GM12864 (cell line): ENCODE measurements at places on chromosomes 12 and 14.

GRCh38 chr14:100159865-100160533 lies 554 bp upstream of the DEGS2 start:
- DNase-seq, result no peak

GRCh38 chr12:21984375-21984774 lies 43.1 kb upstream of the ABCC9 start:
- no peak for DNase-seq

- DNase-seq, result no peak
Observed at GRCh38 chr12:61254225-61254624, 1006.0 kb upstream of the USP15 start.

- no peak for DNase-seq
Observed at GRCh38 chr12:30813525-30814294, 59.0 kb upstream of the CAPRIN2 start.

GRCh38 chr14:54762296-54762695 lies 140.3 kb downstream of the GCH1 start:
- DNase-seq, result no peak

GRCh38 chr12:20314328-20314727 lies 54.0 kb upstream of the PDE3A start:
- no peak for DNase-seq

DNA sequence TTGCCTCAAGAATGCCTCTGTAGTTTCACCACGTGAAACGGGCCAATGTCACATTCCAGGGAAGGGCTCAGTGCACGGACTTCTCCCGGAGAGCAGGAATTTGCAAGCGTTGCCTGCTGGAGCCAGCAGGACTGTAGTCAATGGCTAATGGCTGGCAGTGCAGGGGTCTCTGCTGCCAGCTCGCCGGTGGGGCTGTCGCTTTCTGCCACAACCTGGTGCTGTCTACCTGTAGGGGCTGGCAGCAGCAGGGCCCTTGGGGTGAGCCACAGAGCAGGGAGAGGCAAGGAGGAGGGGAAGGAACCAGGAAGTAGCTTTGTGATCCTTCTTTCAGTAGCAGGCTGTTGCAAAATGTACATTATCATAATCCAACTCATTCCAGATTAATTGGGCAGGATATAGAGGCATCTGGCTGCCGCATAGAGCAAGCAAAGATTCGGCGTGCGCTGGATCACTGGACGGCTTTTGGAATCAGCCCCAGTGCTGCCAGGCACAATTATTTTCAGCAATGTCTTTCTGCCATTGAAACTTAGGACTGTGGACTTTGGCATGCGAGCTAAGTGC lies 114.1 kb downstream of the PAPOLA start:
- no peak for DNase-seq

DNA sequence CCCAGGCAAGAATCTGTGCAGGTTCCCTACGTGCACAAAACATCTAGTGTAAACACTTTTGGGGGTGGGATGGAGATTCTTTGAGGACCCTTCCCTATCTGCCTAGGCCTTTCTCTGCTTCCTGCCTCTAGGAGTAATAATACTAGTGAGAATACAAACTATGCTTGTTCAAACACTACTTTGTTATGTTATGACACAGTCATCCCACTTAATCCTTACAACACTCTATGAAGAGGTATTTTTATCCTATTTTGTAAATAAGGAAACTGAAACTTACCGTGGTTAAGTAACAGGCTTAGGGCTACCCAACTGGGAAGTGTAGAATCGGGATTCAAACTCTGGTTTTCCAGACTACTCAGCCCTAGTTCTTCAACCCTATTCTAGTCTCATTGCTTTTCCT lies 96.5 kb downstream of the KCNA5 start:
- DNase-seq, result no peak

DNA sequence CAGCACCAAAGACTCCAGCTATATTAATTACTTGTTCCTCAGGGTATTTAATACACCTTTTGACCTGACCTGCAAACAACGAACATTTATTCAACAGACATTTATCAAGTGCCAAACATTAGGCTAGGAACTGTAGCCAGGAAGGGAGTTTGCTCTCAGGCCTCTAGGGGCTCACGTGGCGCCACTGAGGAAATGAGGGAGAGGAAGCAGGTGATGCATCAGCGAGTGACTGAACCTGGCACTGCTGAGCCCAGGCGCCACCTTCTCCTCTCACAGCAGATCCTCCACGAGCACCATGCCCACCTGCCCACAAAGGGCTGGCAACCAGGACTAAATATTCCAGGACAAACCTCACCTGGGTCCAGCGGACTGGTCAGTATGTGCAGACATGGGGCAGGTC lies 50.2 kb downstream of the SETD3 start:
- DNase-seq, result no peak

GRCh38 chr12:108214486-108214885 lies 85.4 kb downstream of the WSCD2 start:
- DNase-seq, result no peak

- DNase-seq, result no peak
Observed at GRCh38 chr12:121516437-121517011, 64.3 kb downstream of the KDM2B start.

GRCh38 chr12:14138495-14138894 lies 157.1 kb upstream of the GRIN2B start:
- no peak for DNase-seq

- DNase-seq, result no peak
Observed at GRCh38 chr14:54797556-54797955, 105.1 kb downstream of the GCH1 start.

DNA sequence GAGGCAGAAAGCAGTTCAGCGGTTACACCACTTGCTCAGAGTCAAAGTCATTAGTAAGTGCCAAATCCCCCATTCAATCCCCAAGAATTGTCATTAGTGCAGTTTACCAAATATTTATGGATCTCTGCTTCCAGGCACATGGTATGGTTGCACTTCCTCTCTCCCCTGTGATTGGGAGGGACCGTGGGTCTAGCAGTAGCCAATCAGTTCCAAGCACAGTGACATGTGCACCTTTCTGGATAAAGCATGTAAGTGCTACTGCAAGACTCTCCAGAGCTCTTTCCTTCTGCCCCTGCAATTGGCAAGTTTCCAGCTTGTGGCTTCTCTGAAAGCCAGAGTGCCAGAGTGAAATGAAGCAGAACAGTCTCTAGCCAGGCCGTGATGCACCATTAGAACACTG lies 85.3 kb upstream of the FLRT2 start:
- DNase-seq, result no peak

GRCh38 chr14:50859296-50859624 lies 12.6 kb upstream of the ABHD12B start:
- no peak for DNase-seq

- no peak for DNase-seq
Observed at GRCh38 chr12:74108729-74109128, 428.9 kb upstream of the ATXN7L3B start.

- no peak for DNase-seq
Observed at GRCh38 chr12:93846936-93847516, 169.9 kb downstream of the CRADD start.

GRCh38 chr14:50874757-50875156 lies 2.9 kb downstream of the ABHD12B start:
- no peak for DNase-seq

- DNase-seq, result no peak
Observed at GRCh38 chr14:50059763-50060616, 56.4 kb downstream of the VCPKMT start.

GRCh38 chr14:68458840-68459469 lies 333.9 kb downstream of the ZFP36L1 start:
- no peak for DNase-seq

DNA sequence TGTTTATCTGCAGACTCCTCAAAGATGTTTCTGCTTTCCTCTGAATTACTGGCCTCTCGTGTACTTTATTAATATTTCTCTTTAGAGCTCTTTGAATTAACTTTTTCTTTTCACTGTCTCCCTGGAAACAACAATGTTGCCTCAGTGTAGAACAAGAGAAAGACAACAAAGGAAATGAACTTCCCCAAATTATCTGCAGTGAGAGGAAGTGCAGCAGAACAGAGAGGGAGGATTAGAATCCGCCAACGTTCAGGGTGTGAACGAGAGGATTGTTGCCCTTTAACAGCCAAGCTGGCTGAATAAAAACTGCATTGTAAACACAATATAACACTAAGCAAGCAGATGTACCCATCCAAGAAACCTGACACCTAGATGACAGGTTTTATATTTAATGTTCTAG lies 375.9 kb downstream of the GALC start:
- DNase-seq, result no peak

DNA sequence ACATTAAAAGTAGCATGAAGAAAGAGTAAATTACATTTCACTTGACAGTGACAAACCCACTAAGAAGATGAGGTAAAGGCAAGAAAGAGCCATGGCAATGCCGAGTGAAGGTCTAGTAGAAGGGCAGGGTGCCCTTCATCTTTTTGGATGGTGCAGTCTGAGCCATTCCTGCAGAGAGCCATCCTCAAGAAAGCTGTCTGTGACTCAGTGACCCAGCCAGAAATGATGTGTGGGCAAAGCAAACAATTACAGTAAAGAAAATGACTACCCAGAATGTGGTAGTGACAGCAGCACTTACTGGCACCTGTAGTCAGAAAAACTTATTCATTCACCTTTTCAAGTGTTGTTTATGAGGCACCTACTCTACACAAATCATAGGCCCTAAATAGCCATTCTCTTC lies 281.7 kb downstream of the DUSP6 start:
- no peak for DNase-seq

GRCh38 chr12:64730588-64730969 lies 28.6 kb downstream of the GNS start:
- no peak for DNase-seq

- DNase-seq, result no peak
Observed at GRCh38 chr14:100363053-100363452, 39.9 kb downstream of the SLC25A47 start.

- DNase-seq, result no peak
Observed at GRCh38 chr14:79602045-79602444, 609.3 kb downstream of the DIO2 start.

DNA sequence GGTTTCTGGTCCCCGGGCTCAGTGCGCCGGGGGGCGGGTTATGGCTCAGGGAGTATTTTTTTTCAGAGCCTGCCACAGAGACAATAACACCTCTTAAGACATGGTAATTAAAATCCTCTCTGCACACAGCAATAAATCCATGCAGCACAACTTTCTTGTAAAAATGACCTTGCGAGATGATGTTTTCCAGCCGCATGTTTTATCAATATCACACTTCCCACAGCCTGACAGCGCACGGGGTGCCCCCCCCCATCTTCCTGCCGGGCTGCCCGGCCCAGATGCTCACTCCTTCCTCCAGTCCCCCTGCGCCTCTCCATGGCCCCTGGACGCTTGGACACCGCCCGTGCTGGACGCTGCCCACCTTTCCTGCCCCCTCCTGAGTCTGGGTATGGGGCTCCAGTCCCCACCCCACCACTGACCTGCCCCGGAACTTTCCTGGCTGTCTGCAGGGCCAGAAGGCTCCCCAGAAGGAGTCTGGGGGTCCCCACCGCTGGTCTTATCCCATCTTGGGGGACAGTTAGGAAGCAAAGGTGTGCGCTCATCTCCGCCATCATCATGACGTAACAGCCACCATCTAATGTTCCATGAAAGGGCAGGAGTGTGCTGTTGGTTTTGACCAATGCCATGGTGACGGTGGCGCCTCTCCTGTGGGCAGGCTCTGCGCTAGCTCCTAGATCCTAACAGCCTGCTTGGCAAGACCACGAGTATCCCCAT lies 182.9 kb downstream of the KIF26A start:
- no peak for DNase-seq

GRCh38 chr12:98406378-98406777 lies 109.0 kb upstream of the TMPO start:
- no peak for DNase-seq

DNA sequence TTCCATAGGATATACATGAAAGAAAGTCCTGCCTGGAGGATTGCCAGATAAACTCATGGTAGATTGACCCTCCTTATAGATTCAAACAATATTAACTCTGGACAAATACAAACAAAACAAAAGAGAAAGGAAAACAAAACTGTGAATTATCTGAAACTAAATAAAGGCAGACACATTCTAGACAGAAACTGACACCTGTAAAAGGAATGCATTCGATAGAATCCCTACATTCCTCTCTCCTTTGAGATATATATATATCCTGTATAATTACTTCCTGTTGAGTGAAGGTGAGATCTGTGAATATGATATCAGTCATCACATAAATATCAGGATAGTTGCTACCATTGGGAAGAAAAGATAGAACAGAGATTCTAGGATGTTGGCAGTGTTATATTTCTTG lies 948.4 kb upstream of the ATXN7L3B start:
- no peak for DNase-seq

DNA sequence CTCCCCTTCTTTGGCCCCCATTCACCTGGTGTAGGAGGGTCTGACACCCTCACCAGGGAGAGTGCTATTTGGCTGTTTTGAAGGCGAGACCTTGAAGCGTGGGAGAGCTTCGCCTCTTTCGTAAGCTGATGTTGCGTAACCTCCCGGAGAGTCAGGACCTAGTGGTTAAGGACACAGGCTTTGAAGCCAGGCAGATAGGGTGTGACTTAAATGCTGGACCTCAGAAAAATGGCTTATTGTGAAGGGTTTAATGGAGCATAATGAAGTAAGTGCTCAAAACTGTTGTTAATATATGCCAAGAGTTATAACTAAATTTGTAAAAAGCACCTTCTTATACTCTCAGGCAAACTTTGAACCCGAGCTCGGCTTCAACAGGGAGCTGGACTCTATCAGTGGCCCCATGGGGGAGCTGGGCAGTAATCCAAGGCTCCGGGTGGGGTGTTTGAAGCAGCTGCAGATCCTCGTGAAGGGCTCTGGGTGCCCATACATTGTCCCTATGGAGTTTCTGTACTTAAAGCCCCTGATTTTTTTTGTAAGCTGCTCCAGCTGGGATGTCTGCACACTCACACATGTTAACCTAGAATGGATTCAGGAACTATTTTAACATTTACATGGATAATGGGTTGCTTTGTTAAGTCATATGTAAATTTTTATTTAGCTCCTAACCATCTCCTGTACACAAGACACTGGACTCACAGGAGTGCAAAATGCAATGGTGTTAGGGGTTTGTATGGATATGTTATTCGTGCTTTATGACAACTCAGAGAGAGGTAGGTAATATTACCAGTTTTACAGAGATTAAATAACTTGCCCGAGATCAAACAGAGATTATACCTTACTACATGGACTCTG lies 26.0 kb downstream of the PPFIBP1 start:
- no peak for DNase-seq

DNA sequence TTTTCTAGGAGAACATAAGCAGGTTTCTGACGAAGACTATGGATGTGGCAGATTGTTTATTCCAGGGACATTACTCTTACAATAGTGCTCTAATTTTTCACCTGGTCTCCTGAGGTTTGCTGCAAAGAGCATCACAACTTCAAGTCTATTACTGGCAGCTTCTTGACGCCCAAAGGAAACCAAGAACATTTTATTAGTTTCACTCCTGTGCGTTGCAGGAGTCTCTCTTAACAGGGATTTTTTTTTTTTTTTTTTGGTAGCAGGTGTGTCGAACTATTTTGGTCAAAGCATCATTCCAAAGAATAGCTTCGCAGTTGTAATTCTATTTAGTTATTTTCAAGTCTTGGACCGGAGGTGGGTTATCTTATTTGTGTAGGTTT lies 1.2 kb downstream of the ANO4 start:
- no peak for DNase-seq

- no peak for DNase-seq
Observed at GRCh38 chr14:100286484-100287191, 19.6 kb downstream of the SLC25A29 start.

- DNase-seq, result no peak
Observed at GRCh38 chr12:102917026-102917787, at the start of gene PAH. TSS of gene PAH (minus strand) at chr12:102917244. CDS start at chr12:102917130, 114 bp downstream.

GRCh38 chr12:16158050-16158449 lies 119.4 kb downstream of the SLC15A5 start:
- DNase-seq, result no peak

GRCh38 chr14:26293909-26294308 lies 303.9 kb downstream of the NOVA1 start:
- no peak for DNase-seq

GRCh38 chr12:101280006-101280505 lies at the start of gene UTP20:
TSS of gene UTP20 (plus strand) at chr12:101280105. CDS start at chr12:101280283, 178 bp downstream.
- DNase-seq, result peak; percentile 63

- no peak for DNase-seq
Observed at GRCh38 chr12:15186597-15186996, 34.6 kb downstream of the RERG start.
